ENCODE measurements at places on chromosomes 2 and 18. TPM values are rescaled to one million over a fixed set of nuclear protein-coding genes. Genes with fewer than 3 reads are reported as not detected.

- no peak for DNase-seq
Observed at GRCh38 chr2:74357627-74358026, 14.4 kb upstream of the SLC4A5 start.

DNA sequence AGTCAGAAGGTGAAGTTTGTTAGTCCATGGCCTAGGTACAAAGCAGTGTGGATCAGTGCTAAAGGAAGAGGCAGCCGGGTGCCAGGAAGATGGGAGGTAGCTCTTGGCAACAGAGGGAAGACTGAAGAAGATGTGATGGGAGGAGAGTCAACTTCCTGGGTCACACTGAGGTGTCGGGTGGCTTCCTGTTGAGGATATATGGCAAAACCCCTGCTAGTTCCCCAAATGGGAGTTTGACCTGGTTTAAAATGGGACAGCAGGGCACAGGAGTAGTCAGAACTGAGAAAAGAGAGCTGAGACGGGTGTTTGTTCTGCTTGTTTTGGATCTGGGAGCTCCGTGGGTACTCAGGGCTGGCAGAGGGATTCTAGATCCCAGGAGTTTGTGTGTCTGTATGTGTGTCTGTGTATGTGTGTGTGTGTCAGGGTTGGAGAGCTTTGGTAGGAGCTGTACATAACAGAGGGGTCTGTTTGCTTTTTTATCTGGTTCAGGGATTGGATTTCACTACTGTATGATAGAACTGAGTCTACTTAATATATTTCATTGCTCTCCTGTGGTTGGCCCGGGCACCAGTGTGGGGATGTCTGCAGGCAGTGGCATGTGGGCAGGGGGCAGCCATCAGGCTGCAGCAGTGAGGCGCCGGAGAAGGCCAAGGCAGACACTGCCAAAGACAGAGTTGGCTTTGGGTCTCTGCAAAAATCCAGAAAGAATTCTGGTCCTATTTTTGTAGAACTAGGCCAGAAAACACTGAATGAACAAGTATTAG, 17.1 kb downstream of the MXD1 start:
- no peak for DNase-seq

DNA sequence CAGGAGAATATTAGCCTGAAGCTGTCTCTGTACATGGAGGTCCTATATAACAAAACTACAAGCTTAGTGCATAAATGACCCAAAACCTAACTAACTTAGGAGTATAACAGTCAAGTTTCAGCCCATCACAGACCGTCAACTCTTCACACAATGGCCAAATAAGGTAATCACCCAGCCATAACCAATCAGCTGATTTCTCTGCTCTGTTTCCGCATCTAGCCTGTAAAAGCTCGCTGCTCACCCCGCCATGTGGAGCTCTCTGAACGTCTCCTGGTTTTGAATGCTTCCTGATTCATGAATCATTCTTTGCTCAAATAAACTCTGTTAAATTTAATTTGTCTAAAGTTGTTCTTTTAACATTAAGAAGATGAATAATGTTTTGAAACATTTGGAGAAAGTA, 593.6 kb downstream of the TMX3 start:
- DNase-seq: no peak

GRCh38 chr2:176449852-176450251, 180.6 kb downstream of the MTX2 start:
- DNase-seq: no peak

DNA sequence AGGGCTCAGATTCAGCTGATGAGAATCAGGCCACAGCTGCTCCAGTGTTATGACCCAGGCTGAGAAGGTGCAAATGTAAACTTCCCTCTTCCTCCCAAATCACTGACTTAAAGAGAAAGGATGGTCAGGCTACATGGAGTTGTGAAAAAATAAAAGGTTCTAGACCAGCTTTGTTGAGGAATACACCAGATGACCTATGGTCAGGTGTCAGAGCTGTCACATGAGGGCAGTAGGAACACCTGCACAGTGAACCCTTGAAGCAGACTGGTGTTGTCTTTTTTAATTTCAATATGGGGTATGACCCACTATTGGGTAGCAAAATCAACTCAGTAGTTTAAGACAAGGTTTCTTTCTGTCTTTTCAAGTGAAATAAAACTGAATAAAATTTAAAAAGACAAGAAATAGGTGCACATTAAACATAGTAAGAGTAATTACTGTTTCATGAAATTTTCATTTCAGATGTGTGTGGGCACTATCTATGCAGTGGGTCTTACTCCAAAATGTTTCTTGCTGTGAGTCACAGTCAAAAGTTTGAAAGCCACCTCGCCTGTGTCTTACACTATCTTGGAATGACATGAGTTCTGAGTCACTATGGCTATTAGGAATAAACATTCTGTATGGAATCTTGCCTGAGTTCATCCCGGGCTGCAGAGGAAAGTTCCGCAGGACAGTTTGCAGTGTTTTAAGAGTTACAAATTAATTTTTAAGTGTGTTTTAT, 83.6 kb downstream of the ACVR1 start:
- DNase-seq: peak; percentile 20

GRCh38 chr2:203688798-203689197, 17.6 kb upstream of the CD28 start:
- peak; percentile 14 for DNase-seq

DNA sequence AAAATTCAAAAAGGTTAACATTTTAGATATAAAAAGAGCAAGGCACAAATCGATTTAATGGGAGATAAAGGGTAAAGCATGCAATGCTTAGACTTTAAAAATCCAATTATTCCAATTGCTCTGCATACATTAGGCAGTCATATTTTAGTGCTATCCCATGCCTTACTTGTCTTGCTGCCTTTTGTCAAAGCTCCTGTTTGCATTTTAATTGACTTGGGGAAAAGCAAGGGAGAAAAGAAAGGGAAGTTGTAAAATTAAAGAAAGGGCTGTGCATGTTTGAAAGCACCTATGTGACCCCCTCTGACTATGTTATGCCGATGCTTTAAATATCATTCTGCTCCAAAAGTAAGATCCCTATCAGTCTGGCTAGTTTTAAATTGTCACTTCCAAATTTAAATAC, 193.7 kb upstream of the VWC2L start:
- DNase-seq: no peak

DNA sequence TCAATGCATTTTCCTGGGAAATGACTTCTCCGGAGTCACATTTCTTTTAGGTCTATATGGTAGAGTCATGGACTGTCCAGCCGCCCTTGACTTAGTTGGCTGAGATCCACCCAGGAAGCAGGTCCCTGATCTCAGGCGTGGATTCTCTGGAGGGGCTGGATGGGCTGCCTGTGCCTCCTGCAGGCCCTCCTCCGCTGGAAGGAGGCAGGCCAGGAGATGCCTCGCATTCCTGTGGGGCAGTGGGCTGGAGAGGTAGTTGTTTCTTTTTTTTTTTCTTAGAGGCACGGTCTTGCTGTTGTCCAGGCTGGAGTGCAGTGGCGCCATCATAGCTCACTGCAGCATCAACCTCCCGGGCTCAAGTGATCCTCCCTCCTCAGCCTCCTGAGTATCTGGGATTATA, 129.0 kb upstream of the MYCN start:
- DNase-seq: no peak

GRCh38 chr2:196914867-196915460, 11.5 kb downstream of the PGAP1 start:
- no peak for DNase-seq

- DNase-seq: no peak
Observed at GRCh38 chr2:235418918-235419317, 74.9 kb upstream of the AGAP1 start.

- no peak for DNase-seq
Observed at GRCh38 chr2:224946895-224947294, 95.4 kb downstream of the DOCK10 start.

- no peak for DNase-seq
Observed at GRCh38 chr2:195594248-195594647, 62.8 kb upstream of the SLC39A10 start.

Gene OTX1
- total RNA-seq: not detected

Gene G6PC2
- total RNA-seq: not detected

Gene EML6
- not detected for total RNA-seq

Gene HOXD9
- 2.3 TPM for total RNA-seq

Gene EMILIN1
- 91.6 TPM for total RNA-seq

Gene MOCOS
- 13.4 TPM for total RNA-seq

Gene CRYGC
- not detected for total RNA-seq

Gene SH2D6
- 1.2 TPM for total RNA-seq

Gene AGPS
- 43.5 TPM for total RNA-seq

Gene VAMP5
- total RNA-seq: 8.3 TPM

Gene SAG
- total RNA-seq: not detected

All from MG63 (cell line).